Osteoblast (primary cell): ENCODE measurements at places on chromosomes 11 and 22. TPM values are rescaled to one million over a fixed set of nuclear protein-coding genes. Genes with fewer than 3 reads are reported as not detected.

Gene IGSF9B
- total RNA-seq = under 0.01 and 0.36 TPM in 2 replicates

GRCh38 chr11:35030716-35031213, 108.2 kb upstream of the CD44 start:
- H3K36me3 ChIP-seq = no peaks in the 10 kb centered on the region
- peaks cover 34% of the 10 kb centered on the region for H3K4me1 ChIP-seq
- H3K4me3 ChIP-seq = no peak overlapping the region
- H3K27ac ChIP-seq = peak overlapping the region; percentile 95
- no peaks in the 10 kb centered on the region for H3K27me3 ChIP-seq

Gene OR4C11
- total RNA-seq = not detected in 2 replicates

- no peak overlapping the region for H3K4me3 ChIP-seq
- H3K27me3 ChIP-seq = no peaks in the 10 kb centered on the region
- H3K4me1 ChIP-seq = no peaks in the 10 kb centered on the region
- peak; percentile 37 for DNase-seq
Measured at GRCh38 chr22:49553076-49553475, 274.6 kb downstream of the BRD1 start.

DNA sequence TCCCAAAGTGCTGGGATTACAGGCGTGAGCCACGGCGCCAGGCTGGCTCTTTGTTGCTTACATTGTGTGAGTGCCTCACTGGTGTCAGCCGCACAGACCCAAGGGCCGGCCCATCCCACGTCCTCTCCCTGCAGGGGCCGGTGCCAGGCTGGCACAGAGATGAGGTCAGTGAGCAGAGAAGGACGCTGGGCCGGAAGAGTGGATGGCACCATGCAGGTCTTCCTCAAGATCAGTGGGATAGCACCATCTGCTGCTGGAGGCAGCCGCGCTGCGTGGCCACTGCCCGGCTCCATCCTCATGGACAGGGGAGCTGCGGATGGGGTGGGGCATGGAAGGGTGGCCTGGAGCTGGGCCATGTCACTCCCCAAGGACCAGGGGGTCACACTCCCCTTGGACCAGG, 22.0 kb upstream of the FGF4 start:
- peak; percentile 36 for DNase-seq
- peaks cover 4% of the 10 kb centered on the region for H3K27me3 ChIP-seq
- no peak overlapping the region for H3K27ac ChIP-seq
- H3K4me3 ChIP-seq = no peak overlapping the region
- no peaks in the 10 kb centered on the region for H3K36me3 ChIP-seq

Gene DAGLA
- total RNA-seq = 2.9 and 3.6 TPM in 2 replicates

DNA sequence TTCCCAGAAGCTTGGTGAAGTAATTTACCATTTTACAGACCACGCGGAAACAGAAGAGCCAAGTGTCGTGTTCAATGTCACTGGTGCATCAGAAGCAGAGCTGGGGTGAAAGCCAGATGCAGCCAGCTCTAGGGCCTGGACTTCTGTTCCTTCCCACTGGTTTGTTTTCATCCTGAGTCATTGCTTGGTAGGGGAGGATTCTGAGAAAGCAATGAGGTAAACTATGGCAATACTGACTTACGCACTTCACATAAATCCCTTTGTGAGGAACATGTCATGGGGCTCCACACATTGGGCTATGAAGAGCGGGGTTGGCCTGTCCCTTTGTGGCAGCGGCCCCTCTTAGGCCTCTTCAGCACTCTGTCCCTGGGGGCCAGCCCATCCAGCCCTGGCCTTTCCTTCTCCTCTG, 52.4 kb upstream of the RBFOX2 start:
- H3K36me3 ChIP-seq = no peaks in the 10 kb centered on the region
- DNase-seq = peak; percentile 96
- H3K27me3 ChIP-seq = no peaks in the 10 kb centered on the region

GRCh38 chr22:25493794-25494193, 70.7 kb upstream of the GRK3 start:
- no peak overlapping the region for H3K27ac ChIP-seq
- no peak overlapping the region for H3K4me3 ChIP-seq
- H3K36me3 ChIP-seq = no peaks in the 10 kb centered on the region

Gene DDTL
- 1.8 TPM in 2 replicates for total RNA-seq

Gene JAML
- not detected in 2 replicates for total RNA-seq

- peaks cover 7% of the 10 kb centered on the region for H3K36me3 ChIP-seq
- DNase-seq = peak; percentile 91
- peak overlapping the region; percentile 79 for H3K4me3 ChIP-seq
Measured at GRCh38 chr22:37609240-37610152, 862 bp downstream of the GGA1 start.

Gene ROBO4
- total RNA-seq = 0.36 and 0.59 TPM in 2 replicates

DNA sequence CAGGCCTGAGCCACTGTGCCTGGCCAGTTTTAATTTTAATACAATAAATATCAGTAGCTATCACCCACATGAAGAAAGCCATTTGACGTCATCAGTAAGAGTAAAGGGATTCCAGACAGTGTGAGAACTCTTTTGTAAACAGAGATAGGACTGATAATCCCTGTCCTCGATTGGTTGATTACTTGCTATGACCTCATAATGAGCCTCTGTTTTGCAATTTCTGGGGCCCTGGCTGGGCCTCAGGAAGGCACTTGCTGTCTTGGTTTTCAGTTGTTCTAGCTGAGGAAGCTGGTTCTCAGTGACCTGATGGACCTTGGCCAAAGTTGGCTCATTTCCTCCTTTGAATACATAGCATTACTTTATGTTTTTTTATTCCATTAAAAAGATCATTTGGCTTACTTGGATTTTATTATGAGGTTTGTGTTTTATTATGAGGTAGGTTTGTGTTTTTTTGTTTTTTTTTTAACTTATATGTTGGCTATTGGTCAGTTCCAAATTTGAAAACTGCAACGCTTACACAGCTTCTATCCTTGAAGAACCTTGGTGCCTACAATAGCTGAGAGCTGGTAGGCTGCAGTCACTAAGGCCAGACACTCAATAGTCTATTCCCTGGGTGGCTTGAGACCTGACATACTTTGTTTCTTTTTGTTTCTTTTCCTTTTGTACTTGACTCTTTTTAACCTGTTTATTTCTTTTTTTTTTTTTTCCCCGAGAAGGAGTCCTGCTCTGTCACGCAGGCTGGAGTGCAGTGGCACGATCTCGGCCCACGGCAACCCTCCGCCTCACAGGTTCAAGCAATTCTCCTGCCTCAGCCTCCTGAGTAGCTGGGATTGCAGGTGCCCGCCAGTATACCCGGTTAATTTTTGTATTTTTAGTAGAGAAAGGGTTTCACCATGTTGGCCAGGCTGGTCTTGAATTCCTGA, 20.0 kb downstream of the MARK2 start:
- no peak for DNase-seq
- no peaks in the 10 kb centered on the region for H3K27me3 ChIP-seq
- peaks cover 8% of the 10 kb centered on the region for H3K4me1 ChIP-seq
- H3K27ac ChIP-seq = peak overlapping the region; percentile 41
- no peak overlapping the region for H3K4me3 ChIP-seq

DNA sequence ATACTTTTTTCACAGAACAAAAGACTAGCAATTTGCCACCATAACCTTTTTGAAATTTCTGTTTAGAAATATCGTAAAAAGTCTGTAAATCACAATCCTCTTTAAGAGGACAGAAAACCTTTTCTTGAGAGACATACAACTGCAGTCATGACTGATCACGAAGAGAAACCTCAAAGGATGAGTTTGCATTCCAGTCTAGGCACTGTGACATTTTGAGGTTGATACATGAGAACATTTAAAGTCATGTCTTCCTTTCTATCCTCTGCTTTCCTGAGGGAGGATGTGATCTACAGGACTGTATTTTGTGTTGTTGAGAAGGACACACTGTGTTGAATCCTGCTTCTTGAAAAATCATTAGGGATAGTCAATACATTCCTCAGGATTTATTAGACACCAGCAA, 476.7 kb upstream of the CCDC179 start:
- H3K4me1 ChIP-seq = no peaks in the 10 kb centered on the region
- no peaks in the 10 kb centered on the region for H3K27me3 ChIP-seq
- no peak for DNase-seq
- H3K27ac ChIP-seq = no peak overlapping the region
- H3K36me3 ChIP-seq = no peaks in the 10 kb centered on the region

GRCh38 chr11:20360650-20361049, 2.9 kb upstream of the HTATIP2 start:
- H3K27ac ChIP-seq = no peak overlapping the region
- H3K4me3 ChIP-seq = peak overlapping the region; percentile 52
- H3K36me3 ChIP-seq = no peaks in the 10 kb centered on the region

Gene APOL3
- total RNA-seq = 12.1 and 13.8 TPM in 2 replicates

Gene OOSP1
- total RNA-seq = not detected in 2 replicates

- no peak overlapping the region for H3K4me3 ChIP-seq
- H3K4me1 ChIP-seq = peaks cover 36% of the 10 kb centered on the region
- no peaks in the 10 kb centered on the region for H3K36me3 ChIP-seq
- no peak for DNase-seq
Measured at GRCh38 chr11:8773916-8774539, 91.4 kb downstream of the RPL27A start.

Gene UCP2
- total RNA-seq = under 0.01 and 0.59 TPM in 2 replicates

GRCh38 chr22:19181786-19182471, 3.4 kb upstream of the SLC25A1 start:
- H3K36me3 ChIP-seq = no peaks in the 10 kb centered on the region
- no peak overlapping the region for H3K27ac ChIP-seq
- H3K4me3 ChIP-seq = no peak overlapping the region
- peak; percentile 71 for DNase-seq
- H3K27me3 ChIP-seq = no peaks in the 10 kb centered on the region
- H3K4me1 ChIP-seq = peaks cover 4% of the 10 kb centered on the region

DNA sequence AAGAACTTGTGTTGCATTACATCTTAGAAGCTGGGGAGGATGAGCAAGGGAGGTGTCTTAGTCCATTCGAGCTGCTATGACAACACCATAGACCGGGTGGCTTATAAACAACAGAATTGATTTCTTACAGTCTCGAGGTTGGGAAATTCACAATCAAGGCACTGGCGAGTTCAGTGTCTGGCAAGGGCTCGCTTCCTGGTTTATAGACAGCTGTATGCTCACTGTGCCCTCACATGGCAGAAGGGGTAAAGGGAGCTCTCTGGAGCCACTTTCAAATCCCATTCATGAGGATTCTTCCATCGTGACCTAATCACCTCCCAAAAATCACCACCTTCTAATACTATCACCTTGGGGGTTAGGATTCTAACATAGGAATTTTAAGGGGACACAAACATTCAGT, 150.0 kb upstream of the NECTIN1 start:
- no peaks in the 10 kb centered on the region for H3K36me3 ChIP-seq
- H3K27me3 ChIP-seq = peaks cover 8% of the 10 kb centered on the region
- H3K27ac ChIP-seq = no peak overlapping the region

Gene CHRM1
- total RNA-seq = under 0.01 TPM in 1 of 2 replicates, not detected in the other

GRCh38 chr22:50148991-50149721, 21.4 kb upstream of the PANX2 start:
- H3K36me3 ChIP-seq = no peaks in the 10 kb centered on the region
- peak overlapping the region; percentile 42 for H3K4me3 ChIP-seq

DNA sequence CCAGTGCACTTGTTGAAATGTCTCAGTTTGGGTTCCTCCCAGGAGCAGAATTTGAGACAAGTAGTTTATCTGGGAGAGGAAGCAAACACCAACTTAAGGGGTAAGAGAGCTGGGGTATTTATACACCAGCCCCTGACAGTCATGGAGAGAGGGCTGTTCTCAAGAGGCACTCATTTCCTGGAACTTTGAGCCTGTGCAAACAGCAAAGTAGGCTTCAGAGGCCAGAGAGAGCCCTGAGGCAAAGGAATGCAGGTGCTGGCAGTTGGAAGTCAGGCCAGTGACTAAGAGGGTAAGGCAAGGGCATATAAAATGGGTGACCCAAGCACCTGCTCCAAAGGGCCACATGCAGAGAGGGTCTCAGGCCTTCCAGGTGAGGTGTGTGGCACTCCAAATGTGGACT, 16.1 kb downstream of the MS4A18 start:
- no peak overlapping the region for H3K27ac ChIP-seq
- no peak for DNase-seq
- no peak overlapping the region for H3K4me3 ChIP-seq
- H3K36me3 ChIP-seq = no peaks in the 10 kb centered on the region
- H3K27me3 ChIP-seq = no peaks in the 10 kb centered on the region

GRCh38 chr11:121839781-121840180, 276.2 kb downstream of the BLID start:
- H3K4me1 ChIP-seq = peaks cover 14% of the 10 kb centered on the region
- H3K4me3 ChIP-seq = no peak overlapping the region
- H3K27me3 ChIP-seq = no peaks in the 10 kb centered on the region
- H3K27ac ChIP-seq = no peak overlapping the region
- H3K36me3 ChIP-seq = no peaks in the 10 kb centered on the region

- no peak overlapping the region for H3K4me3 ChIP-seq
- DNase-seq = peak; percentile 96
- peaks cover 23% of the 10 kb centered on the region for H3K4me1 ChIP-seq
Measured at GRCh38 chr22:37496651-37497050, 10.5 kb upstream of the MFNG start.

GRCh38 chr22:43833286-43834240, 21.5 kb upstream of the EFCAB6 start:
- no peaks in the 10 kb centered on the region for H3K27me3 ChIP-seq
- H3K27ac ChIP-seq = no peak overlapping the region
- peaks cover 11% of the 10 kb centered on the region for H3K4me1 ChIP-seq
- H3K36me3 ChIP-seq = no peaks in the 10 kb centered on the region

DNA sequence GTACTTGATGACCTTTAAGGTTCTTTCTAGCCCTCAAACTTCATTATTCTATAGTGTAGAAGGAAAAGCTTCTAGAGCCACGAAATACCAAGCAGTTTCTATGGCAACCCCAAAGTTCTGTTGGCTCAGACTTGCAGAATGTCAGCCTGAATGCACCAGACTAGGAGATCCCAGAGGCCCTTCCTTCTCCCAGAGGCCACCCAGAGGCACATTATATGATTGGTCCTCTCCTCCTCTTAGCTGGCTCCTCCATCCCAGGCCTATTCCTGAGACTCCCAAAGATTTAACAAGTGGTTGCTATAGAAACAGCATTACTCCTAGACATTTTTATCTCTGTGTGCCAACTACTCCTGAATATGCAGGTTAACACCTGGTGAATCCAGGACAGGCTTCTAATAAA, 69.2 kb upstream of the CCDC90B start:
- no peaks in the 10 kb centered on the region for H3K36me3 ChIP-seq
- H3K27ac ChIP-seq = no peak overlapping the region
- H3K27me3 ChIP-seq = no peaks in the 10 kb centered on the region
- DNase-seq = peak; percentile 14
- H3K4me1 ChIP-seq = no peaks in the 10 kb centered on the region

GRCh38 chr11:122037911-122038310, 78.1 kb downstream of the BLID start:
- H3K27ac ChIP-seq = peak overlapping the region; percentile 86
- H3K4me1 ChIP-seq = peaks cover 75% of the 10 kb centered on the region
- H3K4me3 ChIP-seq = no peak overlapping the region
- H3K36me3 ChIP-seq = peaks cover 14% of the 10 kb centered on the region
- H3K27me3 ChIP-seq = no peaks in the 10 kb centered on the region

DNA sequence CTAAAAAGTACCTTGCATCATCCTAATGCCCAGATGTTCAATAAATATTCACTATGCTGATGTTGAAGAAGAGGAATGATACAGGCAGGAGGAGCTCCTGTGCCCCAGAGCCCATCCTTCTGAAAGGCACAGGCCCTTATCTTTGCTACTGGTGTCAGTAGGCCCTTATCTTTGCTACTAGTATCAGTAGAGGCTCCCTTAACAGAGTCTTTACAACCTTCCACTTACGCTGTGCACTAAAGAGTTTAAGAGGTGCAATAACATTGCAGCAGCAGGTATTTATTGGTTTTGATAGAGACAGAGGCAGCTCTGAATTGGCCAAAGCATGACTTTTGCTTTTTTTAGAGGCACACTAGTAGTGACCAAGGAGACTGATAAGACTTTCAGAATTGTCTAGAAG, 174.4 kb downstream of the TENM4 start:
- DNase-seq = no peak
- H3K4me3 ChIP-seq = no peak overlapping the region
- H3K27ac ChIP-seq = no peak overlapping the region
- no peaks in the 10 kb centered on the region for H3K27me3 ChIP-seq

GRCh38 chr11:110512026-110512425, 82.3 kb downstream of the FDX1 start:
- H3K4me3 ChIP-seq = no peak overlapping the region
- H3K27me3 ChIP-seq = peaks cover 4% of the 10 kb centered on the region
- no peak for DNase-seq
- H3K4me1 ChIP-seq = no peaks in the 10 kb centered on the region

Gene CENPM
- total RNA-seq = 1.2 and 1.8 TPM in 2 replicates
